ENCODE measurements at places on chromosomes 5 and 9.

DNA sequence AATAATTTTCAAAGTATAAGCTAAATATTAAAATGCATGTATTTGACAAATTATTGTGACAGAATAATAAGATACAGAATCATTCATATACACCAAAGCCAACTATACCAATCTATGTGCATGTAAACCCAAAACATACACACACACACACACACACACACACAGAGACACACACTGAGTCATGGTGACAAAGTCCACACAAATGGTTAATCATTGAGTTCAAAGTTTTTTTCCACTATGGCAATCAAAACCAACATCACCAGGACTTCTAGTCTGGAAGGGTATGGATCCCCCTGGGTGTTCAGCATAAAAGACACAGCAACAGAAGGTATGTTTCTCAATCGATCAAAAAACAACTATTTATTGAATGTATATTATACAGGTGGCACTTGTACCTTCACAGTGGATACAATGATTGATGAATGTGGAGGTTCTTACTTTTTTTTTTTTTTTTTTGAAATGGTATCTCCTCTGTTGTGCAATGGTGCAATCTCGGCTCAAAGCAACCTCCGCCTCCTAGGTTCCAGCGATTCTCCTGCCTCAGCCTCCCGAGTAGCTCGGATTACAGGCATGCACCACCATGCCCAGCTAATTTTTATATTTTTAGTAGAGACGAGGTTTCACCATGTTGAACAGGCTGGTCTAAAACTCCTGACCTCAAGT is 137.0 kb downstream of the PDE4D start:
- DNase-seq, result no peak

GRCh38 chr9:91736898-91737601 is 213.0 kb downstream of the ROR2 start:
- no peak for DNase-seq

DNA sequence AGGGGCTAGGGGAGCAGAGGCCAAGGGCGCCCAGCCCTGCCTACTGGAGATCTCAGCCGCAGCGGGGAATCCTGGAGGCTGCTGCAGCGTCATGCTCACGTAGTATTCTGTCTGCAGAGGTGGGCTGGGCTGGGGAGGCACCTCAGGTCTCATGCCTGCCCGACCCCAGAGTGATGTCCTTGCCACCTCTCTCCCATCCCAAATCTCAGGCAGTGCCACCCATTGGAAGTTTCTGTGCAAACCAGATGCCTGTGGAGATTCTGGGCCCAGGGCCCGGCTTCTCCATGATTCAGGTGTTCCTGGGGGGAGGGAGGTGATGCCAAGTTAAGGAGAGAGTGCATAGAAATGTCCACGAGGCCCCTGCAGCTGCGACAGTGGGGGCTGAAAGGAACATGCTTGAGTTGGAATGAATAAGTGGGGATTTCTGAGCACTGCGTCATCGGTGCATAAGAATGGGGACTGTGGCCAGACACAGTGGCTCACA is 72.0 kb downstream of the ANKRD33B start:
- no peak for DNase-seq

GRCh38 chr9:117415358-117415914 is 579 bp upstream of the ASTN2 start:
- DNase-seq, result no peak

DNA sequence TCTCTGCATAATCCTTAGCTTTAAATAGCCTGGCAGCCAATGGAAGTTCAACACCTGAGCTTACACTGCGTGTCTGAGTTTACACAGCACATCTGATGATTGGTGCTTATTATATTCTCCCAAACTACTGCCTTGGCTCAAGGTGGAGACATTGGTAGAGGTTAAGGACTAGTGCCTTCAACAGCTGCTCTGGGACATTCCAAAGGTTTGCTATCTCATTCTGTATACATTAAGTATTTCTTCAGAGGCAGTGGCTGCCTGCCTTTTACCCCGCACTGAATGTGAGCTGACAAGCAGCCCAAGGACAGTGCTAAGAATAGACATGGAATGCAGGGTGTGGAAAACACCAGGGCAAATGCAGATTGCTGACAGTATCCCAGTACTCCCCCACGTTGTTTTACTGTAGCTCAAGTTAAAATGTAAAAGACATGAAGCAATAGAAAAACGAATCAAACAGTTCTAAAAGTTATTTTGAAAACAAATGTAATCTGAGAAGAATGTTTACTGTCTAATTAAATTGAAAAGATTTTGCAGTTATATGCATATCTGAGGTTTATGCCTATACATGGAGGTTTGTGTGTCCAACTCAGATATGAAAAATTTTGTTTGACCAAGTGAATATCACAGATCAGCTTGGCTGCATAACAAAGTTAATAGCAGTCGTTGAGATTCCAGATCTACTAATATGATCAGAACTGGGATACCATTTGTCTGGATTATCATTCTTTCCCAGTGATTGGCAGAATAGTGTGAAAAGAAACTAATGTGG is 1.8 kb downstream of the HSPB3 start:
- DNase-seq, result no peak

- DNase-seq, result no peak
These were observed 5.9 kb upstream of the FOXD1 start for GRCh38 chr5:73454379-73455036.

DNA sequence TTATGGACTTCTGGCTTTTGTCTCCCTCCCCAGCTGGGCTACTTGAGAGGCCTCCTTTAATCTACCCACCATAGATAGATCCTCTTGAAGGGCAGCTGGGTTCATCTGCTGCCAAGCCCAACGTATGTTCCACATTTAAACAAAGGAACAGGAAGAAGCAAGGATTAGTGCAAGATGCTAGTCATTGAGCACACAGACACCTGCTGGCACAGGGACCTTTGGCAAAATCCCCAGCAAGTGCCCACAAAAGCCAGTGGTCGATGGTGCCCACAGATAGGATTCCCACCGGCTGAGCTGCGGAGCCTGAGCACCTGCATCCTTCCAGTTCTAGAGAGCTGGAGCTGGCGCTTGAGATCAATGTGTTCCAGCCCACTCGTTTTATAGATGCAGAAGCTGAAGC is 57.7 kb upstream of the SHB start:
- no peak for DNase-seq

DNA sequence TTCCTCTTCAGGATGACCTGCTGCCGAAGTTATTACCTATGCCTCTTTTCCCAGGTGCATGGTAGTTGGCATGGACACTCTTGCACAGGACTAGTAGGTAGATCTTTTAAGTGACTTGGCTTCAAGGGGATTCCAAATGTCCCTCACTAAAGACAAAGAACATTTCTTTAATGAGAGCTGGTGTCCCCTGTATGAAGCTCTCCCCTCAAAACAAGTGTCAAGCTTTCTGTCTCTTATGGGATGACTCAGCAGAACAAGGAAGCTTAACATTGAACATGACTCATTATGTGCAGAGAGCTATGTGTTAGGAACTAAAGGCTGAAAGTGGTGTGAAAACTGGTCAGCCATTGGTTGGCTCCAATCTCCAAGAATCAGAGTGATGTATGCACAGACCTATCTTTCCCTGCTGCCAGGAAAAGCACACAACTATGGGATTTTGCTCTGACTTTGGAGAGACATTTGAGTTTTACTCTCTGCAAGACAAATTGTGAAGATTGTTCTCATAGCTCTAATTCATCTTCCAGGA is 120.5 kb downstream of the PRDM6 start:
- peak; percentile 29 for DNase-seq

GRCh38 chr5:35091704-35092103 is 44.0 kb upstream of the AGXT2 start:
- no peak for DNase-seq

GRCh38 chr5:117394506-117395157 is 820.0 kb upstream of the SEMA6A start:
- no peak for DNase-seq

GRCh38 chr9:111113712-111114111 is 75.4 kb upstream of the LPAR1 start:
- no peak for DNase-seq

- no peak for DNase-seq
These were observed 19.5 kb upstream of the GOLGA1 start for GRCh38 chr9:124960409-124960752.

- DNase-seq, result no peak
These were observed 86.6 kb downstream of the FEM1C start for GRCh38 chr5:115458003-115458409.

DNA sequence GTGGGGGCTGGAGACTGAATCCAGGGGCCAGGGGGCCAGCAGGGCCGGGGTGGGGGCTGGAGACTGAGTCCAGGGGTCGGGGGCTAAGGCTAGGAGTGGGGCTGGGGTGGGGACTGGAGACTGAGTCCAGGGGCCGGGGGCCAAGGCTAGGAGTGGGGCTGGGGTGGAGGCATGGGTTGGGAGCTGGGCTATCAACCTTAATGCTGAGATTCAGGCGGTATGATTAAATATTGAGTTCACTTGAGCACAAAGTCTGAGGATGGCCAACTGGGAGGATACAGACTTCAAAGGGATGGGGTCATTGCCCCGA is 17.0 kb upstream of the LRRC14B start:
- DNase-seq, result no peak

DNA sequence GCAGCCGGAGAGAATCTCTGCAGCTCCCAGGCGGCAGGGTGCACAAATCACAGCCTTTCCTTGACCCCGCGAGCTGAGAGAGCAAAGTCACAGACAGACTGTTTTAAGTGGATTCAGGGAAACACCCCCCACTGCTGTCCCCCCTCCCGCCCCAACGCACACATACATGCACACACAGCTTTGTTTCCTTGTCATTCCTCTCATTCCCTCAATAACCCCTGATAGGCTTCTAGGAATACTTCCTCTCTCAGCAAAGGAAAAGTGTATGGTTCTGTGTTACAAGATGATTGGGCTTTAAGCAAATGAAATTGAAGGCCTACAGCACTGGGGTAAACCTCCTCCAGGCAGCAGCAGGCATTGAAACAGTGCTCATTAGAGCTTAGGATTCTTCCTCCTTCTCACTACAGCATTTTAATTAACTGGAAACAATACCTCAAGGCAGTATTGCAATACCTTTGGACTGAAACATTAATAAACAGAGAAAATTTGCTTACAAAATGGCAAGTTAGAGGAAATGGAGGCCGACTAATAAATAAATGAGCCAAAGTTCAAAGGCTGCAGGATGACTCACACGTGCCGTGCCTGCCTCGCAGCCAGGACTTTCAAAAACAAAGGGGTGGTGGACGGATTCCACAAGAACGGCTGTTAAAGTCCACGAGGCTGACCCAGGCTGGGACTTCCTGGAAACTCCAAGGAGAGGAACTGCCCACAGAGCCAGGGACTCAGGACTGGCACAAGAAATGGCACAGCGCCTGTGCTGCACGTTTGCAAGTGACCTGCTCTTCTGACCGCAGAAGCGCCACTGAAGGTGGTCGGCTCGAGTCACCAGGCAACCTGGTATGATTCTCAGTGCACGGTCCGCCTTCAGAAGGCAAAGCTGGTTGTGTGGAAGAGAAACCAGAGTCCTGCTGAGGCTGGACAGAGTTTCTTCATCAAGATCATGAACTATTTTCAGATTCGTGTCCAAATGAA is 236.2 kb downstream of the SYK start:
- peak; percentile 86 for DNase-seq

GRCh38 chr5:7396713-7397454 is 946 bp downstream of the ADCY2 start:
- DNase-seq, result no peak

- no peak for DNase-seq
These were observed 3.3 kb upstream of the PLGRKT start for GRCh38 chr9:5441043-5441442.

GRCh38 chr5:139391570-139392323 is 2.0 kb upstream of the MZB1 start:
- DNase-seq, result peak; percentile 69

GRCh38 chr9:134637241-134637640 is 4.4 kb upstream of the COL5A1 start:
- peak; percentile 83 for DNase-seq

- no peak for DNase-seq
These were observed 42.3 kb downstream of the PAM start for GRCh38 chr5:102797322-102797884.

- no peak for DNase-seq
These were observed 6.3 kb upstream of the MVB12B start for GRCh38 chr9:126320158-126320922.

DNA sequence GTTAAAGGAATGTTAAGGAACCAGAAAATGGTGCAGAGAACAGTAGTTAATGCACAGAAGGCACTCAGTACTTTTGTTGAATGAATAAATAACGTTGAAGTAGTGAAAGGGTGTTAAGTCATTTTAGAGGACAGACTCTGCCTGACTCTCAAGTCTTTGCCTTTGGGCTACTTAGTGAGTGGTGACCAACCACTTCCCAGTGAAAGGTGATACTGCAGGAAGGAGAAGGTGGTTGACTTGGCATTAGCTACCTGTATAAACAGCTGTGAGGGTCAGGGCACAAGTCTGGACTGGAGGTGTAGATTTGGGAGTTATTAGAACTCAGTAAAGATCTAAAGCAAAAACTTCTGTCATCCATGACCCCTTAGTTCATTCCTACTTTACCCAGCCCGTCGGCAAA is 4.9 kb upstream of the SHB start:
- DNase-seq, result no peak

DNA sequence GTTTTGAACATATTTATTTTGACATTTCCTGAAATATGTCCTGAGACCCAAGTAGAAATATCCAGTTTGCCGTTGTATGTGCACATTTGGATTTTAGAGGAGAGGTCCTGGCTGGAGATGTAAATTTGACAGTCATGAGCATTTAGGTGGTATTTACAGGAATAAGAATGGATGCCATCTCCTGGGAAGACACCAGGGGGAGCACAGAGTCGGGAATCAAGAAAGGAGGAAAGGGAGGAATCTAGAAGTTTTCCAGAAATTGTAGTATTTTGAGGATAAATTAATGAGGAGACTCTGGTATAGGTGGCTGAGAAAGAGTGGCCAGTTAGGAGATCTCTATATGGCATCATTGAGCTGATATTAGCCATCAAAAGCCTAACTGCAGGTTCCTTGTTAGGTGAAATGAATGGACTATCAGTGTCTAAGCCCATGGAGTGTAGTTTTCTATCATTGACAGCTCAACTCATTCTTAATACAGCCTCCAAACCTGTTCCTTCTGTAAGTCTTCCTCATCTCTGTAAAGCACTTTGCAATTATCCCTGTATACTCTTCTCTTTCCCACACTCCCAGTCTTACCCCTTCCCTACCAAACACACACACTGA is 7.2 kb downstream of the GAPT start:
- no peak for DNase-seq

GRCh38 chr5:76715736-76716455 is at the start of gene F2R:
TSS of gene F2R (plus strand) at chr5:76716126. CDS start at chr5:76716308, 182 bp downstream.
- peak; percentile 65 for DNase-seq

GRCh38 chr5:73776405-73776804 is 150.4 kb downstream of the ARHGEF28 start:
- DNase-seq, result no peak

DNA sequence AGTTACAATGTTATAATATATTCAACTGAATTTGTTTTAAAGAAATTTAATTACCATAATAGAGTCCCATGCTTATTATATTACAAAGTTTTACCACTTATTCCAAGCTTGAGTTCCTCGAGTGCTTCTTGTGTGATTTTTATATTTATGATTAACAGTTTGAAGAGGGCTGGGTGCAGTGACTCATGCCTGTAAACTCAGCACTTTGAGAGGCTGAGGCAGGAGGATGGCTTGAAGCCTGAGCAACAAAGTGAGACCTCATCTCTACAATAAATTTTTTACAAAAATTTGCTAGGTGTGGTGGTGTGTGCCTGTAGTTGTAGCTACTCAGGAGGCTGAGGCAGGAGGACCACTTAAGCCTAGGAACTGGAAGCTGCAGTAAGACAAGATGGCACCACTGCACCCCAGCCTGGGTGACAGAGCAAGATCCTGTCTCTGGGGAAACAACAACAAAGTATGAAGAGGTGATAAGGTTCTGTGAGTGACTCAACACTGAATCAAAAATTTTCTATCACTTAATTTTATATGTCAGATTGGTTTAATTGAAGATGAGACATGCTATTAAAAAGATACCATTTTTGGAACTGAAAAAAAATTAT is 9.2 kb downstream of the POC5 start:
- DNase-seq, result peak; percentile 5

All from H54 (cell line).